ENCODE measurements at places on chromosomes 2 and 18.
A peak's percentile ranks its signal among the peaks of the same experiment; 100 is the strongest.

DNA sequence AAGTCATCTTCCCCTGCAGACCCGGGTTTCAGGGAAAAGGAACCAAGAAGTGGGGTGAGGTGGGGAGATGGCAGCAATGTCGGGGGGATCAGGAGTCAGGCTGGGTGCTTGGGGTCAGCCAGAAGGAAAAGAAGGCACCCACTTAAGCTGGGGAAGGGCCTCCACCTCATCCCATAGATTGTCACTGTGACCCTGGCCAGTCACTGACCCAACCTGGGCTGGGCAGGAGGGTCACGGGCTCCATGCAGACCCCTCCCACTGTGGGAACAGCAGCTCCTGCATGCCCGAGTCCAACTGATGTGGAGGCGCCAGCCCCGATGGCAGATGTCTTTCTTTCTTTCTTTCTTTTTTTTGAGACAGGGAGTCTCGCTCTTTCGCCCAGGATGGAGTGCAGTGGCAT is 53.6 kb upstream of the HAAO start:
- DNase-seq, result no peak

GRCh38 chr2:32425719-32426141 is 68.9 kb downstream of the BIRC6 start:
- DNase-seq, result peak; percentile 82

DNA sequence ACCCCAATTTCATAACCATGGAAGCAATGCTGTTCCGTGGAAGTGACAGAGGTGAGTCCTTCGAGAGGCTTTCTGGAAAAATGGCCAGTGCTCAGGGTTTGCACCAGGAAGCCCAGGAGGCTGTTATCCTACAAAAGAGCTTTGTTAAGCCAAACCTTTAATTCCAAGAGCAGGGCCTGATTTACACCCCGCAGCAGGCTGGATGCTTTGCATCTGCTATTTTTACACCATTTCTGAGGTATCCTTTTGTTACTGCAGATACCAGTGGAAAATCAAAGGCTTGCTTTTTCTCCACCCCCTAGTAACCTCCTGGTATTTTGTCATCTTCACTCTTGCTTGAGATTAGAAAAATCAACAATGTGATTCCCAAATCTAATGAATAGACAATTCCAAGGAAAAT is 380.6 kb downstream of the SOX11 start:
- DNase-seq, result no peak

- no peak for DNase-seq
These were observed 163.1 kb upstream of the RGPD4 start for GRCh38 chr2:107663632-107664031.

DNA sequence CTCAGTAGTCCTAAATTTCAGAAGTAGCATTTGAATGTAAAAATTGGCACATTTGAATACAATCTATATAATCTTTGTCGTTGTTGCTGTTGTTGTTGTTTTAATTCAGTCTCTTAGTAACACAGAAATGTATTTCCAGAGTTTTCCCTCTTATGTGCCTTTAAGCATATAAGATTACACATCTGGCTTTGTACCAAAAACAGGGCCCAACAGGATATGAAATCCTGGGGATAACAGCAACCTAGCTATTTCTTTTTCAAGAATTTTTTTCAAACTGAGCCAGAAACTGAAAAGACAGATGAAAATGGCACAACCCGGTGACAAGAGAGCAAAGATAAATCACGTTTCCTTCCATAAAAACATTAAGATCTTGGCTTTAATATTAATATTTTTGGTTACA is 906.7 kb downstream of the NRXN1 start:
- no peak for DNase-seq

DNA sequence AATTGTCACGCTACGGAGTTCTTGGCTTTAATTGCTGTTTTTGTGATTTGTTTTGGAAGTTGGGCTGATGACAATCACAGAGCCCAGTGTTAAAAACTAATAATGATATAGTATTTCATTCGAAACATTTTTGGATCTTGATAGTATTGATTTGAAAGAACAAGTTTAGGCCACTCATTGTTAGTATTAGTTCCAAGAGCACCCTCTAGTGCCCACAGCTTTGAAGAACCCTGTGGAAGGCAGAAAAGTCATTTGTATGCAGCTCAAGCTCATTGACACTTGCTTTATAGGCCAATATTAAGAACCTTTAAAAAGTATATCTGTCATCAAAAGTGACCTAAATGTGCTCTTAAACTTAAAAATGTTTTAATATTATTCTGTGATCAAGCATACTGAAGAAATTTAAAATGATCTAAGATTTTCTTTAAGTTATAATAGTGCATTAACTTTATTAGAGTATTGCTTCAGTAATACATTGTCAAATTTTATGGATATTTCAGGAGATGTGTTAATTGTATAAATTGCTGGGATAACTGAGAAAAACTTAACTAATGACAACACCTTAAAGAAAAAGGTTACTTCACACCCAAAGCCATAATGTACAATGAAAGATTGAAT is 191.0 kb downstream of the GRB14 start:
- peak; percentile 53 for DNase-seq

GRCh38 chr18:65548316-65548715 is 202.5 kb upstream of the CDH7 start:
- no peak for DNase-seq

DNA sequence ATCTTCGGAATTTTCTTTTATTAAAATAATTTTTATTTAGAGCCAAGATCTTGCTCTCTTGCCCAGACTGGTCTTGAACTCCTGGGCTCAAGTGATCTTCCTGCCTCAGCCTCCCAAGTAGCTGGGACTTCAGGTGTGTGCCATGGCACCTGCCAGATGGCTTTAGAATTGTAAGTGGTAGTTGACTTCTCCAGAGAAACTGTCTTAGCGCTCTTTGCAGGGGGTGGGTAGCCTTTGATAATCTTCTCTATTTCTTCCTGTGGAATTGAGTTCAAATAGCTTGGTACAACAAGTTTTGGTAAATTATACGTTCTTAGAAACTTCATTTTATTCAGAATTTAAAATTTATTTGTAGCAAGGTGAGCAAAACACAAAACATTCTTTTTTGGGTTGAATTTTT is 113.3 kb downstream of the LDLRAD4 start:
- no peak for DNase-seq

DNA sequence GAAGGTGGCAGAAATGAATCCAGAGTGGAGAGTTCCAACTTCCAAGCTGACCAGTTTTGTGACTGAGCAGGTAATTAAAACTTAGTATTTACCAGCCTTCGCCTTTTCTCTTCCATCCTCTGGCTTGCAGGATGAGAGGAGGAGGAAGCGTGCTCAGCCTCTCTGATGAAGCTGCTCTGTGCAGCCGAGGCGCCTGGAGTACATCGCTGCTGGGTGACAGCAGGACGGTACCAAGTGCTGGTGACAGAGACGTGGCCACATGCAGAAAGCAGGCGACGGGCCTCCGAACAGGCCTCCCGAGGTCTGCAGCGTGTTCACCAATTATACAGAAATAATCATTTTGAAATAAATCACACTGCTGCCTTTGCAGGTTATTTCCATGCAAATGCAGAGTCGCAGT is 95.0 kb downstream of the MBP start:
- no peak for DNase-seq

GRCh38 chr2:155840661-155841060 is 491.9 kb downstream of the NR4A2 start:
- DNase-seq, result no peak

DNA sequence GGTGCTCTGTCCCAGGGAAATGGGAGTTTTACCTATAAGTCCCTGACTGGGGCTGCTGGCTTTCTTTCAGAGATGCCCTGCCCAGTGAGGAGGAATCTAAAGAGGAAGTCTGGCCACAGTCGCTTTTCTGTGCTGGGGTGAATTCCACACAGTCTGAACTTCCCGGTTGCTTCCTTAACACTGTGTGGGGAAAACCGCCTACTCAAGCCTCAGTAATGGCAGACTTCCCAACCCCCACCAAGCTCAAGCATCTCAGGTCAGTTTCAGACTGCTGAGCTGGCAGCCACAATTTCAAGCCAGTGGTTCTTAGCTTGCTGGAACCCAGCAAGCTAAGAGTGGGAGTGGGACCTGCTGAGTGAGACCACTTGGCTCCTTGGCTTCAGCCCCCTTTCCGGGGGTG is 54.9 kb downstream of the NUP35 start:
- DNase-seq, result peak; percentile 2

DNA sequence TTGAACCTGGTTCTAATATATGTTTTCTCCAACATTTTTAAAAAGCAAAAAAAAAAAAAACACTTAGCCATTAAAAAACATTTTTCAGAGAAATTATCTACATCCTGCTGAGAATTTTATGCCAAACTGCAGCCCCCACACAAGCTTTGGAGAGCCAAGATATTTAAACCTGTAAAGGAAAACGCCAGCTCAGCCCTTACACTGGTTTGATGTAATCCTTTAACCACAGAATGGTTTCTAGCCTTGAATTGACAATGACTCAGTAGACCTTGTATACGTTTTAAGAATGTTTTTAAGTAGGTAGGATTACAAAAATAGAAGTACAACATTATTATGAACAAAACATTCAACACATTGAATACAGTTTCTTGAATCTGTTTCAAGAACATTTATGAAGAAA is 113.6 kb downstream of the BABAM2 start:
- peak; percentile 77 for DNase-seq

DNA sequence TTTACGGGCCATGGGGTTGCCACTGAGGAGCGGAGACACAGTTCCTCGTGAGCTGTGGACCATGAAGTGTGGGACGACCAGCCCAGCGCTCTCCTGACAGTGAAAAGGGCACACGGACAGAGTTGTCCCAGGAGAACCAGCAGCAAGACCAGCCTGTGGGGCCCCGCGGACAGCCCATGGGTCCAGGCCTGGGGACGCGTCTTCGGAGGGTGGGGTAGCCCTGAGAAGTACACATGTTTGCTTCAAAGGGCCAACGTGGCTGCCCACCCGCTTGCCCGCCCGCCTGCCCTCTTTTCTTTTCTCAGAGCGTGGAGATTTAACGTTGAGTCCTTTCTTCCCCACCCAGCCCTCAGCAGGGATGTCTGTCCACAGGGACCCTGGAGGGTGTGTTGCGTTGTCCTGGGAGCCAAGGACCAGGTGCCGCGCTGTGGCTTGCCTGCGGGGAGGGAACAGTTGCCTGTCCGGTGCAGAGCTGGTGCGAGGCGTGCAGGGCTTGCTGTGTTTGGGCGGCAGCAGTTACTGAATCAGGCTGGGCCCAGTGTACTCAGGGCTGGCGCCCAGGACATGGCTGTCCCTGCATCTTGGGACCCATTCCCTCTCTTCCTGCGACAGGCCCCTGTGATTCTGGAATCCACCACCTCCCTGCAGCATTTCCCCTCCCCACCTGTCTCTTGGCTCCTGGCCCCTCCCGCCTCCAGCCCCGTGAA is 120.1 kb upstream of the HDAC4 start:
- DNase-seq, result no peak

DNA sequence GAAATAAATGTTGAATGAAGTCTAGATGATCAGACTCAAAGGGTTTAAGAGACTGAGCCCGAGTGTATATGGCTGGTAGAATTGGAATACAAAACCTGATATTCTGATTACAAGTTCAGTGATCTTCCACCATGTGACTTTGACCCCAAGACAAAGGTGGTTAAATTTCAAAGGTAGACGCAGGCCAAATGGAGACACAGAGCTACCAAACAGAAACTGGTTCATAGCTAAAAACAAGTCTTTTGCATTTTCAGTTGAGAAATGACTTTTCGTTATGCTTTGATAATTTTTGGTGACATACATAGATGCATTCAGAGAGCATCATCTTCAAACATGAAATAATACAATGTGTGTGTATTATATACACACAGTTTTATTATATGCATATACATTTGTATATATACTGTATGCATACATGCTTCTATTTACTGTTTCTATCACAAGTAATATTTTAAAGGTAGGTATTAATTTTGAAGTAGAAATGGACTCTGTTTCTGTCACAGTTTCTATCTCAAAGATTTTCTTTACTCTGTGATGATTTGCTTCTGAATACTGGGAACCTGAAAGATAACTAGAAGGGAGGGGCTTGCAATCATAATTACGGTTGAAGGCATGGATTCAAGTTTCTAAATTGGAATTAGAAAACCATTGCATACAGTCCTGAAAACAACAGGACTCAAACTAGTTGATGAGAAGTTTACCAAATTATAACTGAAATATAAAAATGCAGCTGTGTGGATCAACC is 142.3 kb downstream of the ABCA12 start:
- DNase-seq, result no peak
